Heart right ventricle (tissue), 16 donors: ENCODE measurements at places on chromosomes 6 and 20. TPM values are rescaled to one million over a fixed set of nuclear protein-coding genes. Genes with fewer than 3 reads are reported as not detected.

Gene SPEF1
- total RNA-seq: 0.16 TPM

Gene TSBP1
- not detected for total RNA-seq

Gene ADTRP
- not detected for total RNA-seq

Gene WFDC5
- not detected for total RNA-seq

Gene LPA
- not detected for total RNA-seq

Gene RAMACL
- total RNA-seq: 0.57 TPM

Gene EMILIN3
- 3.1 TPM for total RNA-seq

Gene FAM209B
- total RNA-seq: not detected

Gene FUT9
- not detected for total RNA-seq

Gene NFKBIL1
- total RNA-seq: 14.3 TPM

Gene SLC16A10
- total RNA-seq: 4.2 TPM

Gene GPX5
- not detected for total RNA-seq

Gene KIAA1755
- 5.2 TPM for total RNA-seq

Gene CD109
- total RNA-seq: 6.7 TPM

Gene PREX1
- 6.5 TPM for total RNA-seq

Gene REM1
- total RNA-seq: 0.67 TPM

Gene KCNK16
- not detected for total RNA-seq

Gene COL9A3
- 0.55 TPM for total RNA-seq

Gene OPRM1
- not detected for total RNA-seq

Gene EPHA7
- 6.1 TPM for total RNA-seq

Gene RSPO4
- 0.61 TPM for total RNA-seq

Gene RGS17
- total RNA-seq: 0.06 TPM

Gene EDN3
- total RNA-seq: not detected

Gene DLL1
- 16.3 TPM for total RNA-seq

Gene ANGPT4
- total RNA-seq: 0.44 TPM

Gene GLO1
- 83.5 TPM for total RNA-seq

Gene CNKSR3
- 19.5 TPM for total RNA-seq

Gene PMEPA1
- 30.4 TPM for total RNA-seq

Gene SNAP91
- 0.19 TPM for total RNA-seq

Gene FAM83B
- total RNA-seq: 3.5 TPM

Gene PAK5
- not detected for total RNA-seq

Gene LKAAEAR1
- not detected for total RNA-seq

Gene RTF2
- 86.9 TPM for total RNA-seq

Gene PHF20
- 35.4 TPM for total RNA-seq

Gene SGK2
- not detected for total RNA-seq

Gene STMND1
- not detected for total RNA-seq

Gene RIN2
- 61.5 TPM for total RNA-seq

Gene TGM2
- total RNA-seq: 279 TPM

Gene HLA-DPA1
- 66.1 TPM for total RNA-seq

Gene SLC52A3
- 1.7 TPM for total RNA-seq

Gene B3GALT4
- 9.0 TPM for total RNA-seq
